NCI-H1436 treated with DMSO at 0.1 percent for 48 hours (cell line): ENCODE measurements at places on chromosomes 5 and 9.

GRCh38 chr5:28310696-28311095 is 1272.3 kb upstream of the CDH9 start:
- no peak for DNase-seq

DNA sequence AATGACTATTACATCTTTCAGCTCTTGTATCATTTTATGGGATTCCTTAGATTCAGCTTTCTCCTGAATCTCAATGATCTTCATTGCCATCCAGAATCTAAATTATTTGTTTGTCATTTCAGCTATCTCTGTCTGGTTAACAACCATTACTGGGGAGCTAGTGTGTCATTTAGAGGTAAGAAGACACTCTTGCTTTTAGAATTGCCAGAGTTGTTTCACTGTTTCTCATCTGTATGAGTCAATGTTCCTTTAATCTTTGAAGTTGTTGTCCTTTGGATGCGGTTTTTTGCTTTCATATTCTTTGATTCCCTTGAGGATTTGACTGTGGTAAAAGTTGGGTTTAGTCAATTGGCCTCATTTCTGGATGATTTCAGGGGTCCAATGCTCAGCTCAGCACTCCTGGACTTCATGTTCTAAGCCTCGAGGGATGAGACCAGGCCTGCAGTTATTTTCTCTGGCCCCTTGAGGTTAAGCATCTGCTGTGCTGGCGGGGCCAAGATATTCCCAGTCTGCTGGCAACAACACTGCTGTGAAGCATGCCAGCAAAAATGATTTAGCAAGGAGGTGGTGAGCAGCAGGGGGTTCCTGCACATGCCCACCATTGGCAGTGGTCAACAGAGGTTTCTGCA is 102.4 kb upstream of the PCSK5 start:
- DNase-seq = no peak

GRCh38 chr9:3240656-3241268 is 285.0 kb downstream of the RFX3 start:
- no peak for DNase-seq

- DNase-seq = no peak
These were observed 81.2 kb downstream of the ZCCHC7 start for GRCh38 chr9:37201581-37201980.

DNA sequence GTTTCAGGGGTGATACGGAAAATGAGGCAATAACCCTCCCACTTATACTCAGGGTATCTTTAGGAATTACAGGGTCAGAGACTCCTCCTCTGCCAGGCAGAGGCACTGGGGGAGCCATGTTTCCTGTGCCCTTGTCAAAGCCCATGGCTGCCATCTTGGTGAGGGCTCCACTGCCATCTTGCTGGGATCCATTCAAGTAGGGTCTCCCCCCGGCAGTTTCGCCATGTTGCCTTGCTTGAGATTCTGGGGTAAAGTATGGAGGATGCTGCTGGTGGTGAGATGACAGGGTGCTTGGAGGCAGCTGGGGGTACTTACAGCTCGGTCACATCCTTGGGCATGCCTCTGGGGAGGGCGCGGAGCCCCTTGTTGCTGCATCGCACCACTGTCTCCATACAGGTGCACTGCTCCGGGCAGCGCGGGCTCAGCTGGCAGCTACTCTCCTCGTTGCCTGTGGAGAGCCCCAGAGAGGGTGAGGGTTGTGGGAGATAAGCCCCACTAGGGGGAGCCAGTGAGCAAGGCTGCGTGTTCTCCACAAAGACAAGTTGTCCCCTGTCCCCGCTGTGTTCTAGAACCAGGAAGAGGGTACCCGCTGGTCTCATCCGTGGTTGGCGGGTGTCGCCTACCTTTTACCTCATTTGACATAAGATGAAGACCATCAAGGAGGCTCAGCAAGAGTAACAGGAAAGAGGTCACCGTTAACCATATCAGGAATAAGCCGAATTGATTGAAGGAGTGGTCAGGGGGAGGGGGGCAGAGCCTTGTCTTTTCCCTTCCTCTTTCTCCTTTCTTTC is 169.0 kb upstream of the PANK3 start:
- no peak for DNase-seq

DNA sequence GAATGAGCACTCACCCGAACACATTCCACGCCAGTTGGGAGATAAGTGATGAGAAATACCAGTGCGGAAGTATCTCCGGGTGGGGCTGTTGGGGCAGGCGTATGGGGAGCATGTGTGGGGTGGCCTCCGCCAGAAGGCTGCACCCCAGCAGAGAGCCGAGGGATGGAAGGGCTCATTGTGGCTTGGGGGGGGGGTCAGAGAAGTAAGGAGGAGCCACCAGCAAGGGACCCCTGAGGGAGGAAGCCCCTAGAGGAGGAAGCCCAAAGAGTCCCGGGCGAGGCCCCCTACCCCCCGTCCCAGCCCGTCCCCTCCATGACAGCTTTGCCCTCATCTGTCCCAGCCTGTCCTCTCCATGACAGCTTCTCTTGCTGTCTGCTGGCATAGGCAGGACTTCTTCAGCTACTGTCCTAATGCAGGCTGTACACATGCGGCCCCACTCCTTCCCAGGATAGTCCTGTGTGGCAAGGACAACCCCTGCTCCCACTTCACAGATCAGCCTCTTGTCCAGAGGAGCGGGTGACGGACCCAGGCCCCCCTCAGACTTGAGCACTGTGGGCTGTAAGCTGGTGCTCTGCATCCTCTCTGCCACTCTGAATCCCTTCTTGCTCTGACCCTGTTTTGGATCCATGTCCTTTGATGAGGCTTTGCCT is 239.6 kb downstream of the CACNA1B start:
- DNase-seq = no peak

GRCh38 chr9:79431019-79431679 is 140.6 kb upstream of the TLE4 start:
- DNase-seq = no peak

GRCh38 chr5:142014911-142015584 is 2.2 kb upstream of the GNPDA1 start:
- no peak for DNase-seq

DNA sequence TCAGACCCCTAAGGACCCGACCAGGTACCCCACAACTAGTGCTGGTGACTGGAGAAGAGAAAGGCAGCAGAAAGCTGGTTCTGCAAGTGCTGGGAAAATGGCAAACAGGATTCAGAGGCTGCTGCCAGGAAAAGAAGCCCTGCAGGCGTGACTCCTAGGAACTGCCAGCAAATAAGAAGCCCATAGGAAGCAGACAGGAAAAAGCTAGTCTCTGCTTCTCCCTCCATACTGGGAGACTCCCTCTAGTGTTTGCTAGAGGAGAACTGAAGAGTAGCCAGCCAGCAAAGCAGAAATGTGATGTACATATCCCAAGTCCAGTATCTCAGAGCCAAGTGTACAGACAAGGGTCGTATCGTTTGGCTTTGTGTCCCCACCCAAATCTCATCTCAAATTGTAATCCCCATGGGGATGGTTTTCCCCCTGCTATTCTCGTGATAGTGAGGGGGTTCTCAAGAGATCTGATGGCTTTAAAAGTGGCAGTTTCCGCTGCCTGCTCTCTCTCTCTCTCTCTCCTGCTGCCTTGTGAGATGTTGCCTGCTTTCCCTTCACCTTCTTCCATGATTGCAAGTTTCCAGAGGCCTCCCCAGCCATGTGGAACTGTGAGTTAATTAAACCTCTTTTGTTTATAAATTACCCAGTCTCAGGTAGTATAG is 38.1 kb upstream of the TUSC1 start:
- DNase-seq = no peak

DNA sequence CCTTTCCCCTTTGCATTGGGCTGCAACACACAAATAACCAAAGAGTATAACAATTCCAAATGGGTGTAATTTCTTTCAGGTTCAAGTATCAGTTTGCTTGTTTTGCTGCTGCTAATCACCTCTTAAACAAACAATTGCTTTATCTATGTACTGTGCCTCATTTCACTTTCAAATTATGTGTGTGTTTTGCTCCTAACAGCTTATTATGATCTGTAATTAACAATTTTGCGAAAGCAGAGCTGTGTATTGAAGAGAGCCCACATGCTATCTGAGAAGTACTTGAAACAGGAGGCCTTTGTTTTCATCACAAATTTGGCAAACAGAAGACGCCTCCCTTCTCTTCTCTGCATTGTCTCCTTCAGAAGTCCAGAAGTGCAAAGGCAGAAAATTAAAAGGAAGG is 312.0 kb downstream of the TLE1 start:
- no peak for DNase-seq

- no peak for DNase-seq
These were observed 41.3 kb downstream of the NACC2 start for GRCh38 chr9:136053757-136054142.

GRCh38 chr5:112687306-112687705 is 50.4 kb upstream of the APC start:
- DNase-seq = no peak

- no peak for DNase-seq
These were observed 10.1 kb downstream of the TAF1L start for GRCh38 chr9:32625320-32625719.

GRCh38 chr5:33867241-33867640 is 24.5 kb downstream of the ADAMTS12 start:
- no peak for DNase-seq

GRCh38 chr5:173969167-173970049 is 19.6 kb upstream of the C5orf47 start:
- no peak for DNase-seq

DNA sequence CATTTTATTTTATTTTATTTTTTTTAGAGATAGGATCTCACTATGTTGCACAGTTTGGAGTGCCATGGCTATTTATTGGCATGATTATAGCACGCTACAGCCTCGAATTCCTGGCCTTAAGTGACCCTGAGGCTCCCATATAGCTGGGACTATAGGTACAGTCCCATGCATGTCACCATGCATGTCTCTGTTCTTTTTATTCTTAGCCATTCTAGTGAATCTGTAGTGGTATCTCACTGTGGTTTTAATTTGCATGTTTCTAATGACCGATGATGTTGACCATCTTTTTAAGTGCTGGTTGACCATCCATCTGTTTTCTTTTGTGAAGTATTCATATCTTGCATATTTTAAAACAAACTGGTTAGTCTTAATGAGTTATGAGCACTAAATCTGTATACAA is 76.1 kb downstream of the SLC44A1 start:
- no peak for DNase-seq

GRCh38 chr9:114359801-114360200 is 28.0 kb downstream of the AKNA start:
- DNase-seq = no peak

GRCh38 chr5:25540628-25541027 is 895.9 kb upstream of the CDH10 start:
- no peak for DNase-seq

- no peak for DNase-seq
These were observed 250.5 kb downstream of the BNC2 start for GRCh38 chr9:16619914-16620520.

DNA sequence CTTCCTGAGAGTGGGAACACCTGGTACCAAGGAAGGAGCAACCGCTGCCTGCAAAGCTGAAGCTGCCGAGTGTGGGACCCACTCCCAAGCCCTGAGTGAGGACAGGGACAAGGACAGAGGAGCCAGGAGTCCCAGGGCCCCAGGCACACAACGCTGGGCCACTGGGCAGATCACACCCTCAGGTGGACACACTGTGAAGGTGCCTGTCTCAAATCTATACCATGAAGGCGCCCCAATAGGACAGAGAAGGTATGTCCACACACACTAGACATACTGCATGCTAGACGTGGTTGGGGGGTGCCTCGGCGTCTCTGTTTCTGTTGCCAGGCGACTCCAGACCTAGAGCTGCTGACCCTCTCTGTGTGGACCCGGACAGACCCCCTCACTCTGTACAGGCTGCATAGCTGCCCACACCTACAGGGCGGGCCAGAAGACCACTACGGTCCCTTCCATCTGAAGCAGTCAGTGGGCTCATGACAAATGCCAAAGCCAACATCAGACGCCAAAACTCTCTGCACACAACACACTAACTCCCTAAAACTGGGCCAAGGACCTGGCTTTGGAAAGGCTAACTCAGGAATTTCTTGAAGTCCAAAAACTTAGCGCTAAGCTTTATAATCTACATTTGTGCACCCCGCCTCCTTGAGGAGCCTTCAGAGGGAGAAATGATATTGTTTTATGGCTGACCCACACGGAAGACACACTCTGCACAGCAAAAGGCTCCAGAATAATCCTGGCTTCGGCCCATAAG is 60.7 kb downstream of the ROR2 start:
- DNase-seq = no peak

DNA sequence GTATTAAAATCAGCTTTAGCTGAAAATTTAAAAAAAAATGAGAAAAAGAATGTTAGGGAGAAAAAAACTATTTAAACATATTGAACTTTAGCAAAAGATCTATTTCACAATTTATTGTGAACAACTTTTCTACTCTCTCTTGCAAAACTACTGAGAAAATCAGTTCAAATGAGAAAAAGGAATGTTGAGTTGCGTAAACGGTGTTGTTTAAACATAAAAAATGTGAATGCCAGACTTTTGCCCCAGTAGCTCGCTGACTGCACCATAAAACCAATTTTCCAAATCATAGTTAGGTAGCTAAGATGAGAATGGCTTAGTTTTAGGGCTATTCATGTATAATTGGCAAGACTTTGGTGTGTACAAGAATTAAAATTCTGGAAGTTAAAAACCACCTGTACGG is 13.4 kb upstream of the RAD23B start:
- no peak for DNase-seq
